ENCODE measurements at places on chromosomes 6 and 20.

GRCh38 chr20:40692240-40693011 is 3.4 kb upstream of the MAFB start:
- no peak for DNase-seq

GRCh38 chr6:166830185-166830890 is 126.0 kb downstream of the RNASET2 start:
- peak; percentile 62 for DNase-seq

DNA sequence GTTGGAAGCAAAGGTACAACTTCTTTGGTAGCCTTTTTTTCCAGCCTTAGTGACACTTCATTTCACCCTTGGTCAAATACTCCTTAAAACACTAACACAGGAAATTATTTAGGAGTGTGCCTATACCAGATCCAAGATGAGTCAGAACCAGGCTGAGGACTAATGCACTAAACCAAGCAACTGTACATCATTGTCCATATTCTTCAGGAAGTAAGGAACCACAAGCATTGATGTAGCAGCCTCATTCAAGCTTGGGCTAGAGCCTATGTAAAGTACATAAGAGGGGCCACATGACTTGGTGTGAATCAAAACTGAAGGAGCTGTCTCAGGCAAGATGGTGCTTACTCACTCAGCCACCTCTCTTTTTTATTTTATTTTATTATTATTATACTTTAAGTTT is 20.7 kb upstream of the ADGB start:
- DNase-seq: no peak

DNA sequence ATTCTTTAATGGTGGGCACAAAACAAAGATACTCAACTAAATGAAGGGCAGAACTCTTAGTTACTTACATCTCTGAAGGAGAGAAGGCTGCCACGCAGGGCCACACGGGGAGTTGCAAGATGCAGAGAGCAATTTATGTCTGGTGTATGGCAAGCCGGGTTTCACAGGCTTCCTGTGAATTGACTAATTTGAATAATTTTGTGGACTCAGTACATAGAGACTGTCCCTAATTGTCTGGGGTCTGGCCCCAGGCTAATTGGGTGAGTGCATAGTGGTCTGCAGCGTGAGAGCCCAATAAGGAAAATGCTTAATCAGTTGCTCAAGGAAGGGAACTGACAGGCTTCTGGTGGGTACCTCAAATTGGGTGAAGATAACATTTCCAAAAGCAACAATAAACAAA is 205.7 kb downstream of the OTOR start:
- no peak for DNase-seq

- peak; percentile 53 for DNase-seq
These were observed 59.2 kb upstream of the FNDC1 start for GRCh38 chr6:159110013-159110412.

GRCh38 chr6:10141746-10142443 is 273.0 kb downstream of the TFAP2A start:
- DNase-seq: no peak

DNA sequence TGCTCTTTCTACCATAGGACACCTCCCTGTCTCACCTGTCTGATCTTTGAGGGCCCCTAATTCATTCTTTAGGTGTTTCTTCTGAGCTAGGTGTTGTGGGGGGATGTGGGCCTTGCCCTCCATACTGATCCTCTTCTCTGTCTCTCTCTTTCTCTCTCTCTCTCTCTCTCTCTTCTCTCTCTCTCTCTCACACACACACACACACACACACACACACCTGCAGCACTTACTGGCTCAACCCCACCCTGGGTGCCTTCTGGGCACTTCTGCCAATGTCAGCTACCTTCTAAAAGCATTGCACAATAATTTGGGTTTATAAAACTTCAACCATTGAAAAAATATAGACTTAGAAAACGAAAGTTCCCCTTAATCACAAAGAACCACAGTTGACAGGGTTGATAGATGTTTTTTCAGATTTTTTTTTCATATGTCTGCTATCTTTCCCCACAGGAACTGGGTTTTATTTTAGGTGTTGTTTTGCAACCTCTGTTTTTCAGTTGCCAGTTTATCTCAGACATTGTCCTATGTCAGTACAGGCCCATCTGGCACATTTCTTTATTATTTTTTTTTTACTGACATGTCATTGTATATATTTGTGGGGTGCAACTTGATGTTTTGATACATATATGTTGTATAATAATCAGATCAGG is 28.1 kb downstream of the PKIG start:
- no peak for DNase-seq

DNA sequence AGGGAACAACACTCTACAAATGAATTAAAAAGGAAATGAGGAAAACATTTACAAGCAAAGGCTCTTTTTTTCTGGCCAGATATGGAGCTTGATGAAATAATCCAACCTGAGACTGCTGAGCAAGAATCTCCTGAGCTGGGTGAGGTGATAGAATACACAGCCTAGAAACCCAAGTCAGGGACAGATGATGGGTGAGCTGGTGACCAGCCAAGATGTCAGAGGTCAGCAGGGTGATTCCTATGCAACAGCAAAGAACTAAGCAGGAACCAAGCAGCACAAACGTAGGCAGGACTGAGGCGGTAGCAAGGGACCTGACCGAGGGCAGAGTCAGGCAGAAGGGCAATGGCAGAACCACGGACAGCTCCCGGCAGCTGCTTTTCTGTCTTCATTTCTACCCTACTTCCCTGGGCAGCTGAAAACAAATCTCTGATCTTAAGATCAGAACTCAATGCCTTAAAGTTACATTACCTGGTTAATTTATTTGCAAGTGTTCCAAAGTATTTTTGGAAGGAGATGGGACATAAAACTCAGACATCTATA is 75.1 kb downstream of the CDC40 start:
- no peak for DNase-seq

GRCh38 chr6:156068881-156069280 is 613.2 kb upstream of the NOX3 start:
- no peak for DNase-seq

GRCh38 chr6:111122458-111123286 is 35.4 kb downstream of the SLC16A10 start:
- DNase-seq: no peak

- DNase-seq: no peak
These were observed 147.1 kb upstream of the SASH1 start for GRCh38 chr6:148195511-148195910.

GRCh38 chr6:51463321-51463720 is 624.1 kb downstream of the PKHD1 start:
- DNase-seq: no peak

DNA sequence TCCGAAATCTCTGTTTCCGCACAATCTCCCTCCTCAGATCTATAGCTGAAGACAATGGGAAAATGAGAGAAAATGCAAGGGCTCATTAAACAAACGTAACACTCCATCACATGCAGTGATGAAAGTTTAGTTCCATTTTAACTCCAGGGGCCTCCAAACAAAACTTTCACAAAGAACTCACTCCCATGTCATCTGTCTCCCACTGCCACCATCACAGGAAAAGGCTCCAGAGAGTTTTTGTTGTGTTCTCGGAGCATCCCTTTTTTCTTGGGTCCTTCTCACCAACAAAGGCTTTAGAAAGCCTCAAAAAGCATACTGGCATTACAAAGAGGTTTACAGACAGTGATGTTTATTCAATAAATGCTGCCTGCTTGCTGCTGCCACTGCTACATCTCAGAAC is 339.6 kb downstream of the TPBG start:
- no peak for DNase-seq

- no peak for DNase-seq
These were observed 99.8 kb downstream of the FILIP1 start for GRCh38 chr6:75393806-75394205.

DNA sequence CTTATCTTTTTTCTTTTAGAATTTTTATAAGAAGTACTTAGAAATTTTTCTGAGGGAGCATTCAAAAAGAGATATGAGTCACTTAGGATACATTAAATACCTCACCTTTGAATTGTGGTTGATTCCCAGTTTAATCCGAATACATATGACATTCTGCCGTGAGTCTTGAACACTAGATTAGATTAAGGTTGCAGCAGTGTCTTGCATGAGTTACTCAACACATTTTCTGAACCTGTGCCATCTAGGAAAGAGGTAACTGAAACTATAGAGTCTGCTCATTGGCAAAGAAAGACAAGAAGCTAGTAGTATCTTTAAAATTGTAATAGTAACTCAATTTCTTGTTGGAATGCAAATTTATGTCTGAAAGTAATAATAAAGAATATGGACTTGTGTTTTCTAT is 14.9 kb downstream of the PEX3 start:
- no peak for DNase-seq

- DNase-seq: peak; percentile 7
These were observed 15.1 kb downstream of the TBC1D32 start for GRCh38 chr6:121319112-121319553.

DNA sequence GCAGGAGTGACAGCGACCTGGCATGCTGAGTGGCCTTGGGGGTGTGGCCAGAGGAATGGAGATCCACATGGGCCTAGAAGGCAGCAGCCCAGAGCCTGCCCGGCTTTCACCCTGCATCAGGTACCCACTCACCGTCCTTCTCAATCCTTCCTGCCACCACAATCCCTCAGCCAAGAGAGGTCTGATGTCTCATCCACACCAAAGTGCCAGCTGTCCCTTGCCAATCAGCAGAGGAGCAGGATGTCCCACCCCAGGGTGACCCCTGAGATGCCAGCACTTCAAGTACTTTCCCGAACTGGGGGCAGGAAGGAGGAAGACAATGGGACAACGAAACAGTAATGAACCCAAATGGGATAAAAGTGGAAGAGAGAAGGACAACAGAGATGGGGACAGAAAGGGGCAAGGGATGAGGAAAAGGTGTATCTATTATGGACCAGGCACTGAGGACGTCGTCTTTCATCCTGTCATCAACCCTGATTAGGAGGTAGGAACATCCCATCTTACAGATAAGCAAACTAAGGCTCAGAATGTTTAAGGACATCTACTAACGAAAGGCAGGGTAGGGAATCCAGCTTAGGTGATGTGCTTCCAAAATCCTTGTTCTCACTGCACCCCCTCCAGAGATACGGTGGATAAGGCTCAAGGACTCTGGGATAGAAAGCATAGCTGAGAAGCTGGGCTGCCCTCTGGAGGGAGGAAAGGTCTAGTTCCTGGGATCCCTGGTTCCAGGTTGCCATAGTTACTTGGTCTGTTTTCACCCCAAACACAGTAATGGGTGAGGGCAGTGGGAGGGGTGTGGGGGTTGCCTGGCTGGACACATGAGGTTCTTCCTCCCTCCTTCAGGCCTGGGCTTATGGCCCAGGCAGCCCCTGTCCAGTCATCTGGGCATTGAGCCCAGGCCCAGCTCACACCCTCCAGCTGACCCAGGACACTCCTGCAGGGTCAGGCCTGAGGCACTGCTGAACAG is 4.5 kb upstream of the TNXB start:
- no peak for DNase-seq

GRCh38 chr6:140744659-140745320 is 1370.3 kb upstream of the CITED2 start:
- peak; percentile 24 for DNase-seq

GRCh38 chr6:43740321-43740960 is 29.6 kb upstream of the VEGFA start:
- DNase-seq: no peak

DNA sequence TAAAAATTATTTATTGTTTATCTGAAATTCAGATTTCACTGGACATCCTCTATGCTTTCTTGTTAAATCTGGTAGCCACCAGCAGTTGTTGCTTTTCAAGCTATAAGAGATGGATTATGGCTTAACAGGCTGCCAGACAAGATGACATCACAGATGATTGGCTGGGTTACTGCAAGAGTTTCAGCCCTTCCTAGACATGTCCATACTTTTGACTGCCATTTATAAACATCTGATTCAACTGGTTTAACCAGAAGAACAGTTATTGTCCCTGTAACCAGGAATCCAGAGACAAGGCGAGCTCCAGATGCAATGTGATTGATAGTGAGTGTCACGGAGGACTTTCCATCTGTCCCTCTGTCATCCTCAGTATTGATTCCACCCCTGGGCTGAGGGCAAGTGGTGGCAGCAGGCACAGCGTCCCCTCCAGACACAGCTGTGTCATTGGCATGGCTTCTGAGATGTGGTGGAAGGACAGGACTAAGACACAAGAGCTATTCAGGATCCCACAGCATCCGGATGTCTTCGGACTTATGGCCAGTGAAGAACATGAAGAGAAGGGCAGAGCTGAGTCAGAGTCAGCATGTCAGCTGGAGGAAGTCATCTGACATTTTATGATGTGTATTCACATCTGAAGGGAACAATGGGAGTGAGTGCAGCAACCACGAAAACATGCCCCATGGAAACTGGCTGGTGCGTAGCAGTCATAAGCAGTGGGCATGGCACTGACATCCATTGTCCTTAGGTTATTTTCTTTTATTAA is 284.5 kb upstream of the CDYL start:
- no peak for DNase-seq

- DNase-seq: no peak
These were observed 86.9 kb upstream of the TGM3 start for GRCh38 chr20:2208897-2209296.

DNA sequence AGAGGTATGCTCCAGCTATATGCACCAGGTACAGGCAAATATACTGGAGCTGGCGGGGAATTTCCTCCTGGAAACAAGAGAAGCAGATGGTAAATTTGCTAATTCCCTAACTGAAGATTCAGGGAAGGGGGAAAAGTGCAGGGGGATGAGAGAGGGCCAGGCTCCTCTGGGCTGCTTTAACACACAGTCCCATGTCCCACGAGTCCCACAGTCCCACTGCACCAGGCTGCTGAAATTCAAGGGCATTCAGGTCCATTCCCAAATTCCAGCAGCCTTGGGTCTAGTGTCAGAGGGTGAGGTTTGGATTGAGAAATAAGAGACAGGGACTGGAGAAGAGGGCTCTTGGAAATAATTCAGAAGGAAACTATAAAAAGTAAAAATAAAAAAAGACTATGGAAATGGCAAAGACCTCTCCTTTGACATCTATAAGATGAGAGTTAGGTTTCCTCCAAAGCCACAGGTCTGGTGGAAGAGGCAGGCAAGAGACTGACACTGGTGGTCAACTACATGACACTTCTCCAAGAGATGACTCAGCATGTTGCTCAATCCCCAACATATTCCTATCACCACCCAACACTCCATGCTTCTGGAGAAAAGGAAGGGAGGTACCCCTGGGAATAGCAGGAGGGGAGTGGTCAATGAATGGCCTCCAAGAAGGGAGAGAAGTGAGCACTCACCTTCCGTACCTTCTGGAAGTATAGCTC is 69.2 kb downstream of the TRAM2 start:
- DNase-seq: no peak

All from activated CD4-positive, alpha-beta T cell treated with anti-CD3 and anti-CD28 coated beads, Interleukin-2, Interleukin-4, amounts not matched to agents 100 ng/mL and 50 ng/mL, durations not matched to agents 16 hours and 8 hours (primary cell).